ENCODE measurements at places on chromosomes 1 and 21.

- no peak overlapping the region for H3K27ac ChIP-seq
- no peaks in the 10 kb centered on the region for H3K36me3 ChIP-seq
- no peaks in the 10 kb centered on the region for H3K4me1 ChIP-seq
These were observed 14.0 kb upstream of the HLCS start for GRCh38 chr21:36980280-36981048.

- no peak for DNase-seq
- no peaks in the 10 kb centered on the region for H3K27me3 ChIP-seq
- H3K36me3 ChIP-seq, result peaks cover 10% of the 10 kb centered on the region
- H3K4me1 ChIP-seq, result peaks cover 16% of the 10 kb centered on the region
- H3K4me3 ChIP-seq, result no peak overlapping the region
These were observed 16.5 kb downstream of the NADK start for GRCh38 chr1:1761504-1762376.

- no peak overlapping the region for H3K4me3 ChIP-seq
- peaks cover 8% of the 10 kb centered on the region for H3K27me3 ChIP-seq
- H3K27ac ChIP-seq, result no peak overlapping the region
- peaks cover under 1% of the 10 kb centered on the region for H3K4me1 ChIP-seq
- DNase-seq, result no peak
- no peaks in the 10 kb centered on the region for H3K36me3 ChIP-seq
These were observed 10.3 kb upstream of the PROX1 start for GRCh38 chr1:213977486-213977842.

- H3K27me3 ChIP-seq, result no peaks in the 10 kb centered on the region
- no peak overlapping the region for H3K27ac ChIP-seq
- H3K4me3 ChIP-seq, result no peak overlapping the region
- no peaks in the 10 kb centered on the region for H3K4me1 ChIP-seq
These were observed 304.5 kb downstream of the TTLL7 start for GRCh38 chr1:83694449-83694848.

- H3K4me3 ChIP-seq, result no peak overlapping the region
- no peak for DNase-seq
- H3K27ac ChIP-seq, result no peak overlapping the region
- H3K4me1 ChIP-seq, result no peaks in the 10 kb centered on the region
These were observed 225.8 kb downstream of the VAV3 start for GRCh38 chr1:107739201-107739600.

DNA sequence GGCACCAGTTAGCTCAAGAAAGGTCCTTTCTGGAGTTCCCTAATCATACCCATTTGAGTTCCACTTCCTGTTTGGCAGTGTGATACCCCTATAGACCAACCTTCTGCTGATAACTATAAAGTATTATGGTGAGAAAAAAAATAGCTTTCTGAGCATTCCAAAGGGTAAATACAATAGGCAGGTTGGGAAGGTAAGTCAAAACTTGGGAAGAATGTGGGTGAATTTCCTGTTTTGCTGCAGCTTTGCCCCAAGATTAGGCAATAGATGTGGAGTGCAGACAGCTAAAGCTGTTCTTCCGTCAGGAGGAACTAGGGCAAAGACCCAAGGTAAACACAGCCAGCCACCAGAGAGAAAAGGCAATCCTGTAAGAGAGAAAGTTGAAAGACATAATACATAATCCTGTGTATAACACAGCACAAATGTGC lies 49.9 kb upstream of the GUCA2A start:
- H3K4me1 ChIP-seq, result no peaks in the 10 kb centered on the region
- peak overlapping the region; percentile 32 for H3K27ac ChIP-seq
- H3K4me3 ChIP-seq, result no peak overlapping the region
- no peaks in the 10 kb centered on the region for H3K27me3 ChIP-seq

Measured in colonic mucosa (tissue), 4 donors.